Endothelial cell of umbilical vein (primary cell): ENCODE measurements at places on chromosomes 5 and 9.

DNA sequence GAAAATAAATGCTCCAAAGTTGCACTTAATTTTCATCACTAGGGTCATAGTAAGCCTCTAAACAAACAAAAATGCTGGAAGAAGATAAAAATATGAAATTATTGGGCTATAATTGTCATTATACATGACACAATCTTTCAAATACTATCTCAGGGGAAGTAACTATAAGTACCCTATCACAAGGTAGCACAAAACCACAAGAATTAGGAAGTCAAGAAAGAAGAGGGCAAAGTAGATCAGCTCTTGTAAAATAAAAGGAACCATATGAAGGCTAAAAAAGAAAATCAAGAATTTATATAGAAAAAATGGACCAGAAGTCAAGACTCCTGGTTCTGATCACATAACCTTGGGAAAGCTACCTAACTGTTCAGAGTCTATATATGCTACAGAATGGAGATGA is 48.1 kb downstream of the DIAPH1 start:
- no peak overlapping the region for H3K4me3 ChIP-seq
- no peaks in the 10 kb centered on the region for H3K27me3 ChIP-seq
- no peak for DNase-seq
- H3K4me1 ChIP-seq = no peaks in the 10 kb centered on the region
- no peak overlapping the region for H3K27ac ChIP-seq

- no peaks in the 10 kb centered on the region for H3K27me3 ChIP-seq
- H3K27ac ChIP-seq = peak overlapping the region; percentile 46
- peak; percentile 70 for DNase-seq
- H3K4me1 ChIP-seq = peaks cover 48% of the 10 kb centered on the region
Observed at GRCh38 chr9:113580041-113580953, 116.8 kb downstream of the RGS3 start.

DNA sequence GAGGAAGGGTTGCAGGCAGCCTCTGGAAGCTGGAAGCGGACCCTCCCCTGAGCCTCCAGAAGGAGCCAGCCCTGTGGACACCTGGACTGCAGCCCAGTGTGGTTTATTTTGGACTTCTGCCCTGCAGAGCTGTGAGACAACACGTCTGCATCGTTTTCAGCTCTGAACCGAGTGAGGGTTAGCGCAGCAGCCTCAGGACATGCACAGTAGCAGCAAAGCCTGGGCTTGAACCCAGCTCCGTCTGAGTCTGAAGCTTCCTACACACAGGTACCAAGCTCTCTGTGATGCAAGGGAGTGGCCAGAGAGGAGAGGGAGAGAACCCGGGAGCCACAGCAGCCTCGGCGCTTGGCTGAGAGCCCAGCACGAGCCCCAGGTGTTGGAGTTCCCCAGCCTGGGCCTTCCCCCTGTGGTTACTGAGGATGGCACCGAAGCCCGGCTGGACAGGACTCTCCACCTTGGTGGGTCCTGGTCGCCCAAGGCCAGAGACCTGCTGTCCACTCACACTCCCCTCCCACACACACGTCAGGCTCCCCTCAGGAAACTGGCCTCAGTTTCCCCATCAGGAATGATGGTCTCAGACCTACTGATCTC is 128.2 kb downstream of the OLFM1 start:
- H3K4me1 ChIP-seq = no peaks in the 10 kb centered on the region
- H3K4me3 ChIP-seq = no peak overlapping the region
- no peak for DNase-seq

- H3K4me3 ChIP-seq = no peak overlapping the region
- H3K27ac ChIP-seq = no peak overlapping the region
- H3K36me3 ChIP-seq = no peaks in the 10 kb centered on the region
- no peak for DNase-seq
- no peaks in the 10 kb centered on the region for H3K27me3 ChIP-seq
Observed at GRCh38 chr9:2302606-2303005, 287.5 kb downstream of the SMARCA2 start.

GRCh38 chr5:31362931-31363568 is 168.8 kb downstream of the DROSHA start:
- H3K36me3 ChIP-seq = no peaks in the 10 kb centered on the region
- no peak overlapping the region for H3K4me3 ChIP-seq
- DNase-seq = no peak
- H3K27ac ChIP-seq = no peak overlapping the region
- H3K4me1 ChIP-seq = no peaks in the 10 kb centered on the region

DNA sequence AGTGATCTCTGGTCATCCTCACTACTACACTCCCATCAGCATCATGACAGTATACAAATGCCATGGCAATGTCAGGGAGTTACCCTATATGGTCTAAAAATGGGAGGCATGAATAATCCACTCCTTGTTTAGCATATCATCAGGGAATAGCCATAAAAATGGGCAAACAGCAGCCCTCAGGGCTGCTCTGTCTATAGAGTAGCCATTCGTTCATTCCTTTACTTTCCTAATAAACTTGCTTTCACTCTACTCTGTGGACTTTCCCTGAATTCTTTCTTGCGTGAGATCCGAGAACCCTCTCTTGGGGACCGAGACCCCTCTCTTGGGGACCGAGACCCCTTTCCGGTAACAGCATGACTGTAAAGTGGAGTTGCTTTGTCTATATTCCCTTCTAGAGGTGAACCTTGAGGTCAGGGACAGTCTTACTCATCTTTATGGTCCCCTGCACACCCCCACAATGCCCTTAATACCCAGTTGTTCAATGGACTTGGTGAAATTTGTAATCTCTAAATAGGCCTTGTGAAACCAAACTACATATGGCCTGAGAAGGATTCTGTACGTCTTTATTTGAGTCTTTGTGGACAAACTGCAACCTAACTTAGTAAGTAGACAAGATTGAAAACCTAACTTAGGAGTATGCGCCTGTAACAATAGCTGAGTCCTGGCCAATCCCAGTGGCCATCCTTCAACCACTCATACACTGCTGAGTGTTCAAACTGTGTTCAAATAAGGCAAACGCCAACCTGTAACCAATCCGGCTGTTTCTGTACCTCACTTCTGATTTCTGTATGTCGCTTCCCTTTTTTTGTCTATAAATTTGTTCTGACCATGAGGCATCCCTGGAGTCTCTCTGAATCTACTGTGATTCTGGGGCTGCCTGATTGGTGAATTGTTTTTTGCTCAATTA is 32.3 kb upstream of the UBTD2 start:
- no peaks in the 10 kb centered on the region for H3K27me3 ChIP-seq
- no peak overlapping the region for H3K4me3 ChIP-seq
- H3K4me1 ChIP-seq = no peaks in the 10 kb centered on the region

DNA sequence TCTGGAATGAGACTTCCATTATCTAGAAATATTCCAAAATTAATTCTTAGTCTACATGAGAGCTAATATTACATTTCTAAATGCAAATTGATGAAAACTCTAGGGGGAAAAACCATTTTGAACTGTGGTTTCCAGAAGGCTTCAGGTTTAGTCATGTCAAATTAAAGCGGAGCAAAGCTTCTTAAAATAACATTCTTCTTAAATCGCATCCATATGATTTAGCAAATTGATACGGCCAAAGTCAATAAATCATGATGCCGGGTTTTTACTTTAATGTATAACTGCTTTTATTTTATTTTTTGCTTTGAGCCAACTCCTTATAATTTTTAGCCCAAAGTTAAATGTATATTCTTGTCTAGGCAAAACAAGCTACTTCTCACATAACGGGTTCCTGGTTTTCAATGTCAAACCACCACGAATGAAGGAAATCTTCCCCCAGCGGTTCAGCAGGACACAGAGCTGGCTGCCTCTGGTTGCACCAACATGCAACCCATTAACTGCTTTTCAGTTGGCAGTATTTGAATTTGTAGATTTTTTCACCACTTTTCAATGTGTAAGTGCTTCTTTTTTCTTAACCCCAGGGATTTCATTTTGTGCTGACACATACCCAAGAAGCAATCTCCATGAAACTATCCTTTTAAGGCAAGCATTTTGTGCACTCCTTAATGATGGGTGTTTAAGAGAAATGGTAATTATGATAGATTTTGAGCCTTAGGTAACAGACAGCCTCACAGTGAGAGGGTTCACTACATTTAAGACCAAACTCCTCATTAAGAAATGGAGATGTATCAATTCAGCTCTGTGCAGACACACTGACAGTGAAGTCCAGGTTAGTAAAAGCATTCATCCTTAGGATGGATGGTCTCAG is 35.5 kb downstream of the EFNA5 start:
- H3K27ac ChIP-seq = no peak overlapping the region
- H3K27me3 ChIP-seq = no peaks in the 10 kb centered on the region
- no peaks in the 10 kb centered on the region for H3K36me3 ChIP-seq
- H3K4me3 ChIP-seq = no peak overlapping the region
- peaks cover 4% of the 10 kb centered on the region for H3K4me1 ChIP-seq

GRCh38 chr9:134341306-134341705 is 15.1 kb downstream of the RXRA start:
- H3K4me1 ChIP-seq = peaks cover 45% of the 10 kb centered on the region
- H3K36me3 ChIP-seq = no peaks in the 10 kb centered on the region
- peak overlapping the region; percentile 86 for H3K27ac ChIP-seq
- no peaks in the 10 kb centered on the region for H3K27me3 ChIP-seq

DNA sequence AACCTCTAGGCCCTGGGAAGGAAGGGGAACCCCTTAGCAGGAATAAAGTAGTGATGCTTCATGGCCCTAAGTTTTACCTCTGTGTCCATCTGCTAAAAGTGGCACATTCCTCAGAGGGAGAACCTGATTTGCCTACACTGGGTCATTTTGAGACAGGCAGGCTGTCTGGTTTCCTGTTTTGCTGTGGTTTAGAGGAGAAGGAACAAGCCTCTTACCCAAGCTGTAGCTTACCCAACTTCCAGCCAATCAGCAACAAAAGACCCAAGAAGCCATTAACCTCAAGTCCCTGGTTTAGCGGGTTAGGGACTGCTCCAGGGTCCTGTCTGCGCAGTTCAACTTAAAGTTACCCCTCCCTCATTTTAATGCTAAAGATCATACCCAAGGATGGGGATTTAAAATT is 411.0 kb downstream of the MAT2B start:
- H3K27me3 ChIP-seq = no peaks in the 10 kb centered on the region
- H3K36me3 ChIP-seq = no peaks in the 10 kb centered on the region
- DNase-seq = peak; percentile 22
- H3K4me1 ChIP-seq = no peaks in the 10 kb centered on the region
- H3K27ac ChIP-seq = no peak overlapping the region

- H3K27ac ChIP-seq = no peak overlapping the region
- no peaks in the 10 kb centered on the region for H3K4me1 ChIP-seq
- H3K36me3 ChIP-seq = no peaks in the 10 kb centered on the region
- H3K4me3 ChIP-seq = no peak overlapping the region
- peaks cover 8% of the 10 kb centered on the region for H3K27me3 ChIP-seq
- DNase-seq = no peak
Observed at GRCh38 chr5:116532762-116533525, 41.7 kb downstream of the SEMA6A start.

- no peaks in the 10 kb centered on the region for H3K36me3 ChIP-seq
- H3K4me3 ChIP-seq = no peak overlapping the region
- no peaks in the 10 kb centered on the region for H3K4me1 ChIP-seq
- no peak for DNase-seq
- peaks cover 3% of the 10 kb centered on the region for H3K27me3 ChIP-seq
- H3K27ac ChIP-seq = no peak overlapping the region
Observed at GRCh38 chr5:149654231-149654630, 72.9 kb downstream of the ARHGEF37 start.

- H3K4me1 ChIP-seq = peaks cover 14% of the 10 kb centered on the region
- no peaks in the 10 kb centered on the region for H3K36me3 ChIP-seq
- no peak overlapping the region for H3K4me3 ChIP-seq
- DNase-seq = peak; percentile 38
Observed at GRCh38 chr9:77561331-77562018, 86.6 kb downstream of the GNA14 start.

- H3K27ac ChIP-seq = no peak overlapping the region
- H3K36me3 ChIP-seq = no peaks in the 10 kb centered on the region
Observed at GRCh38 chr5:64680289-64680688, 10.0 kb upstream of the SHISAL2B start.

DNA sequence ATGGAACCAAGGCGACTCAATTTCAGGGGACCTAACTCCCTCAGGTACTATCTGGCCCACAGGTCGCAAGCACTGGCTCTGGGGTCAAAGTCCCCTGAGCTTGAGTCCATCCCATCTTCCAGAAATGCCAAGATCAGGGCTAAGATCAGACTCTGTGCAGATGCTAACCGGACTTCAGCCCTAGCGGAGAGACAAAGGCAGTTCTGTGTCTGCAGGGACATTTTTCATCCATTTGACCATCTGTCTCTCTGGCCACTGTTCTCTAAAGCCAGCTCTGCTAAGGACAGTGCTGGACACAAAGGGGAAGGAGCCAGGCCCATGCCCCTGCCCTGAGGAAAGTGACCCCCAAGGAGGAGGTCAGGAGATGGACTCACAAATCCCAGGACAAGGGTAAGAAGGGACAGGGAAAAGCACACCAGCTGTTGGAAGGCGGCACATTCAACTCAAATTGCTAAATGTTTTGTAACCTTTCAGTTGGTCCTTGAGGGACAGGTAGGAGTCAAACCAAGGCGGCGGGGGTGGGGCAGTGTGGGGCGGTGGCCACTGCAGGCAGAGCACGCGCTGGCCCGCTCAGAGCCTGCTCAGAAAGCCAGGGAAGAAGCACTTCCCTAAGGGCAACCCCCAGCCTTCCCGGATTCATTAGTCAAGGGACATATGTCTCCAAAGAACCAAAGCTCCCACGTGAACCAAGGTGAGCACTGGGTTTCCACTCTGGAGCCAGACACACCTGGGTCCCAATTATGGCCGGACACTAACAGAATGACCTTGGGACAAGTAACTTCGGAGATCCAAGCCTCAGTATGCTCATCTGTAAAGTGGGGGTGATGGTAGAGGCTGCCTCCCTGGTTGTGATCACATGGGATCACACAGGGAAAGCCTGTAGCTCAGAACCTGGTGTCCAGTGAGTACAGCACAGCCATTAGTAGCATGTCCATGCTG is 42.8 kb downstream of the STK10 start:
- no peak overlapping the region for H3K27ac ChIP-seq
- no peaks in the 10 kb centered on the region for H3K27me3 ChIP-seq
- no peak for DNase-seq

GRCh38 chr9:101117161-101117560 is 88.6 kb downstream of the PLPPR1 start:
- H3K36me3 ChIP-seq = no peaks in the 10 kb centered on the region
- H3K4me1 ChIP-seq = peaks cover 37% of the 10 kb centered on the region
- H3K27me3 ChIP-seq = no peaks in the 10 kb centered on the region
- H3K4me3 ChIP-seq = no peak overlapping the region
- peak overlapping the region; percentile 85 for H3K27ac ChIP-seq
